ENCODE measurements at places on chromosomes 2 and 18.
A peak's percentile ranks its signal among the peaks of the same experiment; 100 is the strongest.

GRCh38 chr2:196985511-196986183, 59.1 kb upstream of the PGAP1 start:
- DNase-seq = no peak

GRCh38 chr2:164538240-164538866, 82.9 kb downstream of the GRB14 start:
- peak; percentile 54 for DNase-seq

- DNase-seq = no peak
These were observed 57.7 kb downstream of the CD28 start for GRCh38 chr2:203763938-203764664.

DNA sequence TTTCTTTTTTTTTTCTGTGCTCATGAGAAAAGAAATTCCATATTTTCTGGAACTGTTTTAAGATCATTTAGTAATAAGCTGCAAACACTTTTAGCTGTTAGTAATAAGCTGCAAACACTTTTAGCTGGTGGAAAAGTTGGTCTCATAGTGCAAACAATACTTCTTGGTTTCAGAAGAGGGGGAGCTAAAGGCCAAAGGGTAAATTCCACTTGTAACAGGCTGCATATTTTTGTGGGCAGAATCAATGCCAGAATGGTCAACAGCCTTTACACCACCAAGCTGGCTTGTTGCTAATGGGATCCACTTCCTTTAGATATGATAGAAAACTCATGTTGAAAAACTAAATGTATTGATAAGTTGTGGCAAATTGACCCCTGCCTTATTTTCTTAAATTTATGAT, 356.8 kb downstream of the NR4A2 start:
- DNase-seq = no peak

- peak; percentile 55 for DNase-seq
These were observed 38.7 kb downstream of the MSTN start for GRCh38 chr2:190023860-190024259.

DNA sequence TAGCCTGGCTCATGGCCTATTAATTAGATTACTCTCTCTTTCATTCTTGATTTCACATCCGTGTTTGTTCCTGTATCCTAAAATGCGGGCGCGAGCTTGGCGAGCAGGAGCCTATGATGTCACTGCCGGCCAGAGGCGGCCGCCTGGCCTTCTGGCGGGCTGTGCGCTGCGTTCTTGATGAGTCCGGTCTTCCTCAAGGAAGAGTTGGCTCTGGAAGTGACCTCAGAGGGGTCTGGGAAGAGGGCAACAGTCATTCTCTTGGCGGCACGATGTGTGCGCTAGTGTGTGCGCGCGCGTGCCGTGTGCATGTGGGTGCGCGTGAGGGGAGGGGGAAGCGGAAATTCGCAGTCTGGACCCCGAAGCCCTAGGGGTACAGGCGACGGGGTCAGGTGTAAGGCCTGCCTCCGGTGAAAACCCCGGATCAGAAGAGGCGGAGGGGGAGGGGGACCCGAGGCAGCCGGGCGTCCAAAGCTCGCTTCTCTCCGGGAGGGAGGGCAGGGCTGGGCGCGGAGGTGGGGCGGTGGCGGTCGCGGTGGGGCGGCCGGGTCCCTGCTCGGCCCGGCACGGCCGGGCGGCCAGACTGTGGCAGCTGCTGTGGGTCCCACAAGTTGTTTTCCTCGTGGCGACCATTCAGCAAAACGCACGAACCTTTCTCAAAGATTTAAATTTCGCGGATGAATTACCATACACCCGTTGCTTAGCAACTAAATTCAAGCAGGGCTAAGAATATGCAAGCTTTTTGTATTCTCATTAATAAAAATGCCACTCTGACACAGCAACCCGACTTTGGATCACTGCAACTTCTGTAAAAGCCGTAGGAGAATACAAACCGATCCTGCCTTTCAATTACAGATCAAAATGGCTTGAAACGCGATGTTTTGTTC, 8.4 kb downstream of the POU3F3 start:
- DNase-seq = no peak

- no peak for DNase-seq
These were observed 118.4 kb downstream of the TWIST2 start for GRCh38 chr2:238966072-238966937.

DNA sequence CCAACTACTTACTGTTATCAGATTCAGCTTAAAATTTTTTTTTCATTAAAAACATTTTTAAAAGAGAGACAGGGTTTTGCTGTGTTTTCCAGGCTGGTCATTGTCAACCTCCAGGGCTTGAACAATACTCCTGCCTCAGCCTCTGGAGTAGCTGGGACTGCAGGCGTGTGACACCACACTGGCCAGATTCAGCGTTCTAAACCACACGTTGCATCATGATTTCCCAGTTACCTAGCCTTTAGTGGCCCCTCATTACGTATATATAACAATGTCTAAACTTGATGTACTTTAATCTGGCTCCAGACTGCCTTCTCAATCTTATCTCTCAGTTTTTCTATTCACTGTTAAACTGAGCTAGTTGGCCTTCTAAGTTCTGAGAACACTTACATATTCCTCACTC, 89.6 kb downstream of the COMMD1 start:
- no peak for DNase-seq

- no peak for DNase-seq
These were observed 508.6 kb downstream of the PARD3B start for GRCh38 chr2:205053827-205054410.

DNA sequence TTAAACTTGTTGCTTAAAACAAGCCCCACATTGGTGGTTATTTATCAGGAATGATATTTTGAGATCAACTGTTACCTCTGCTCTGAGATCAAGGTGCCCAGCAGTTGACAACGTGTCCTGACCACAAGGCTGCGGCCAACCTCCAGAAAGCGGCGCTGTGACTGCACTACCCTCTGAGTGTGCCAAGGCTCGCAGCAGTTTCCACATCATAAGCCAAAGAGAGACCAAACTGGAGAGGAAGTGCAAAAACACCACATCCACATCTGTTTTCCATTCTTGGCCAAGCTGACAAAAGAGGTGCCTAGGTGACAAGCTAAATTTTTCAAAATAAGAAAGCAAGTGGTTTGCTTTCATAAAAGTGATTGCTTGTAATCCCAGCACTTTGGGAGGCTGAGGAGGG, 410.8 kb upstream of the POU3F3 start:
- DNase-seq = no peak

DNA sequence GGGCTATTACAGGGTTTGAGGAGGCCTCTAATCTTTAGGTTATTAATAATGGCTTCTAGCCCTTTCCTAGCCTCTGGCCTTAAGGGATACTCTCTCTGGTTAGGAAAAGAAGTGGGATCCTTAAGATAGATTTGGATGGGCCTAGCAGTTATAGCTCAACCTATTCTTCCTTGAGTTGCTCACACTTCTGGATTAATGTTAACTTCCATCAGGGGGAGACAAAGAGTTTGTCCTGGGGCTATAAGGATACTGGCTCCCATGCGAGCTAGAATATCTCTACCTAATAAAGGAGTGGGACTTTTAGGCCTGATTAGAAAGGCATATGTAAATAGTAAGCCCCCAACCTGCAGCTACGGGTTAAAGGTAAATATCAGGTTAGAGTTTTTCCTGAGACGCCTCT, 14.3 kb upstream of the PTH2R start:
- DNase-seq = peak; percentile 10

DNA sequence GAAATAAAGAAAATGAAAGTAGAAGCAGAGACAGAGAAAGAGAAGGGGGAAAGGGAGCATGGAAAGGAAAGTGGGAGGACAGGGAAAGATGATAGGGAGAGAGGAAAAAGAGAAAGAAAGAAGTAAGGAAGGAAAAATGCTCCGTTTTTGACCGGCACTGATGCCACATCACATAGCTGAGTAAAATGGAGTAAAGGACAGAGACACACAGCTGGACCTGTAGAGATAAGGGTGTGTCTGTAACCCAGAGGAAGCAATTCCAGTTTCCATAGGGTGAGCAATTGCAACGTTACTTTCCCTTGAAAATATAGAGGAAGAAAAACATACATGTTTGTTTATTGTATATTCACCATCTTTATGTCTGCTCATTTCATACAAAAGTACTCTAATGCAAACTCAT, 1866.9 kb upstream of the PIK3C3 start:
- no peak for DNase-seq

GRCh38 chr2:10043256-10043905, at the start of gene KLF11:
Gene KLF11 (plus strand): TSS chr2:10043550. CDS start chr2:10043717, 167 bp downstream.
- DNase-seq = peak; percentile 91

DNA sequence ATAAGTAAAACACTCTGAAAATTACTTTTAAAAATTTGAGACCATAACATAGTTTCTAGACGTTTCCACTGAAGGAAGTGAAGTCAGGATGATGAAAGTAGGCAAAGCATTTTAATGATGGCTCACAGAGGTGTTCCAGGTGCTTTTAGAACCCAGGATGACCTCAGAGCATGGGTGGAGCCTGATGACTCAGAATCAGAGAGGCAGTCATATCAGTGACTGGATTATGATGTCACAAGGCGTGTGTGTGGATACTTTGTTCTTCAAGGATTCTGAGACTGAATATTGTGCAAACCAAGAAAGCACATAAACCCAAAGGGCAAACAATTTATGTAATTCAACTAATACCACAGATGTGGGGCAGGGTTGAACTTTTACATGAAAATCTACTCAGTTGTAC, 208.0 kb upstream of the FBXO11 start:
- peak; percentile 47 for DNase-seq

GRCh38 chr18:72692086-72692485, 147.9 kb upstream of the CBLN2 start:
- no peak for DNase-seq

DNA sequence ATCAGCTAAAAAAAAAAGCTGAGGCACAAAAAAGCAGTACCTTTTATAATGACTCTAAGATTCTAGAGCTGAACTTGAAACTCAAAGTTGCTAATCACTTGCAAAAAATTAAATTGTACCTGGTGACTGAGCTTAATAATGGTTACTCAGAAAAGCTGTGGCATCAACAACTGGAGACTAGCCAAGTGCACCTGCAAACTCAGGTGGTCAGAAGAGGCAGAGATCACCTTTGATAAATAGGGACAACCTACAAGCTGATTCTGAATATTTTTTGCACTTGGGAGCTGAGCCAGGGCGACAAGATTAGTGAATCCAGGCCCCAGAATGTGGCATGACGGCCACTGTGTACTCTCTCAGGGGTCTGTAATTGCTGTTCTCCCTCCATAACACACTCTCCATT, 3.0 kb downstream of the ABHD3 start:
- DNase-seq = no peak

DNA sequence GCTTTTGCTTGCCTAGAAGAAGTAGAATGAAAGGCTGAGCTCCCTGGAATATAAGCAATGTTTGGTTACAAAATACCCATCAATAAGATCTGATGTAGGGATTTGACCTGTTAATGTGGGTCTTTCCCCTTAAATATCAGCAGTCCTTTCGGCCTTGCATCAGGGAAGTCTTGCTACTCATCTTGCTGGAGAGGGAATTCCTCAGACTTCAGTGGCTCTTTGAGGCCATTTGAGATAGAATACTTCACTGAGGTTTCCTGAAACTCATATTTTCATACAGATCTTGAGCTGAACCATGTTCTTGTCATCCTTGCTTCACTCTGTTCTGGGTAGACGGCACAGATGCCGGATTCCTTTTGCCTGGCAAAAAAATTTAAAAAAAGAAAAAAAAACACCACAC, 3.9 kb downstream of the TWIST2 start:
- DNase-seq = peak; percentile 78

DNA sequence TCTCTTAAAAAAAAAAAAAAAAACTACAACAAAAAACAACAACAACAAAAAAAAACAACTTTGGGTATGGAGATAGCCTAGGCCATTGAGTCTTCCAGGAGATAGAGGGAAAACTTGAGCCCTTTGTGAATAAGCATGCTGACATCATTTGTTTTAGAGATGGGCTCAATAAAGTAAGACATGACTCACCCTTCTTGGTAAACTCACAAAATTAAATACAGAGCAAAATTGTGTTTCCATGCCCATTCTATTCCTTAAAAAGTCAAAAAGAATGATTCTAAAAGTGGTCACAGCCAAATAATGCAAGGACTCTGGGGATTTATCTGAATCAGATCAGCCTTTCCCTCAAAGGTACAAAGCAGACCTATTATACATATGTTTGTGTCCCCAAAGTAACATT, 117.4 kb downstream of the ETAA1 start:
- DNase-seq = peak; percentile 85

GRCh38 chr2:238772635-238773297, 75.1 kb upstream of the TWIST2 start:
- DNase-seq = no peak

GRCh38 chr18:51248685-51249084, 51.2 kb upstream of the MEX3C start:
- DNase-seq = no peak

- no peak for DNase-seq
These were observed 143.5 kb downstream of the SH3RF3 start for GRCh38 chr2:109272461-109272860.

- no peak for DNase-seq
These were observed 67.5 kb downstream of the SPATS2L start for GRCh38 chr2:200373973-200374416.

DNA sequence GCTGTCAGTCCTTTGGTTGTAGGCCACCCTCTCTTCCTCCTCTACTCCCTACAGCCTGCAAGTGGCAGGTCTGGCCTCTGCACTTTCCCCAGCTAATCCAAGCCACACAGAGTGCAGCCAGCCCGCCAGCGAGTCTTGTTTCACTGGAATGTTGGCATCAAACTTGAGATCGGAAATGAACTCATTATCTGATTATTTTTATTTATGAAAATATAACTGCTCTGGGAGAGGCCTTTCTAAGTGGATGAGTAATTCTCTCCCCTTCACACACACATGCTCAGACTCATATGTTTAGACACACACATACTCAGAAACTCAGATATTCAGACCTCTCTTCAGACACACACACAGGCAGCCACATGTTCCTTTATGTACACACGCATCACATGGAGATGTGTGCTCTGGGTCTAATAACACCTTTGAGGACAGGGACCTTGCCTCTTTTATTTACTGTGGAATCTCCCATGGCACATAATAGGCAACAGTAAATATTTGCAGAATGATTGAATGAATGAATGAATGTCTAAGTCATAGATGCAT, 151.3 kb downstream of the ZFP36L2 start:
- peak; percentile 98 for DNase-seq

DNA sequence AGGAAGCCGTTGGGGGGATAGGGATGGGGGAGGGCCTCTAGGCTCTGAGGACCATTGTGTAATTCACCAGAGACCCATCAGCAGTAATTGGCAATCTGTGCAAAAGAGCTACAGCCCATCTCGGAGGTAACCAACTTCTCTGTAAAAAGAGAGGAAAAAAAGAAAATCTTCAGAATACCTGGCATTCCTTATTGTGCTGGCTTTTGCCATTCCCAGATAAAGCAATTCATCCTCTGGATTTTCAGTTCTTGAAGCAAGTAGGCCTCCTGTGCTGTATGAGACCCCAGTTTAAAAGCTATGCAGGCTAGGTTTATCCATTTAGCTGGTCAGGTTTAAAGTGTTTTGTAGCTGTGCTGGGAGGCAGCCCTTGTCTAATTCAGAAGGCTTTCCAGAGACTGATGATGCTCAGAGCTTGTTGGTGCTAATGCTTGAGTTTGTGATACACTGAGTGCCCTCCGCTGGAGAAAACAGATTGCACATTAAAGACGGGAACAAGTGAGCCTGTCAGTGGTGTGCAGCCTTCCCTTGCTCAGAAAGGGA, at the start of gene LRRTM4:
LRRTM4 (minus strand) TSS at position 446 of the 540 bp plus-strand sequence.
- DNase-seq = no peak

Data from EH (cell line).